ENCODE measurements at places on chromosomes 2 and 18. TPM values are rescaled to one million over a fixed set of nuclear protein-coding genes. Genes with fewer than 3 reads are reported as not detected.

DNA sequence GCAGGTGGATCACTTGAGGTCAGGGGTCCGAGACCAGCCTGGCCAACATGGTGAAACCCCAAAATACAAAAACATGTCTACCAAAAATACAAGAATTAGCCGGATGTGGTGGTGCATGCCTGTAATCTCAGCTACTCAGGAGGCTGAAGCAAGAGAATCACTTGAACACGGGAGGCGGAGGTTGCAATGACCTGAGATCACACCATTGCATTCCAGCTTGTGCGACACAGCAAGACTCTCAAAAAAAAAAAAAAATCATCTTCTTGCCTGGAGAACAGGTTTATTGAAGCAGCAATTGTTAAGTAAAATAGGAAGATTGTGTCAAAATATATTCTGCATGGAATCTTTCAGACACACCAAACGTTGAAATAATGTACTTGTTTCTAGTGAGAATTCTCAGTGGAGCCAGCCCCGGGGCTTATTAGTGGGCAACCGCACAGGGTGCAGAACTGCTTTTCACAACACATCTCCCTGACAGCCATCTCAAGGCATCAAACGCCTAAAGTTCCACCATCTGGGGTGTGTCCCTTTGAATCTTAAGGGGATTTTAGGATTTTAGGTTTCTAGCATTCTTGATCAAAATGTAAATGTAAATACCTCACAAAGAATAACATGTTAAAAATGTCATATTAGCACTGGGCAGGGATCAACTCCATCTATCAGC is 28.6 kb upstream of the PPP4R1 start:
- DNase-seq: no peak

DNA sequence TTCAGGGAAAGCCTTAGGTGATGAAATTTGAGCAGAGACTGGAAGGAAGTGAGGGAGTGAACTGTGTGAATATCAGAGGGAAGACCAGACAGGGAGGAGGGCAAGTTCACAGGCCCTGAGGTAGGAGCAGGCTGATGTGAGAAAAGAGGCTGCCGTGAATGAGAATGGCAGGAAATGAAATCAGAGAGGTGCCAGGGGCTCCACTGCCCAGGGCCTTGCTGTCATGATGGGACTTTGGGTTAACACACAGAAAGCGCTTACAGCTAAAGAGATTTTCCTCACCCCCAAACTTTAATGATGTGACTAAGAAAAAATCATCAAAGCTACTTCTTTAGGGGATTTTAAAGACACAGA is 53.8 kb downstream of the MARCHF4 start:
- no peak for DNase-seq

DNA sequence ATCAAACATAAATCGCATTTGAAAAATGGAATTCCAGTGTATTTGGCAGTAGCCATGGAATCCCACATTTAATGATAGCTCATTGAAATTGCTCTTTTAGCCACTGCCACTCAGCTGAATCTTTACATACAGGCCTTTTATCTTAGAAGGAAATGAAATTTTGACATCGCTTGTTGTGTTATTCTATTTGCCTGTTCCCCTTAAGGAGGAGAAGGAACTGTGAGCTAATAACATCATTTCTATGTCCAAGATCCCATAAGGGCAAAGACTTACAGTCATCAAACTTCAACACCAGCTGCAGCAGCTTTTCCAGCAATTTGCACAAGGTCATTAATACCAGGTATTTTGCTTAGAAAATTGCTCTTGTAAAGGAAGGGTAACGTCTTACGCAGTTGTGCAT is 6.0 kb upstream of the PDCL3 start:
- DNase-seq: no peak

DNA sequence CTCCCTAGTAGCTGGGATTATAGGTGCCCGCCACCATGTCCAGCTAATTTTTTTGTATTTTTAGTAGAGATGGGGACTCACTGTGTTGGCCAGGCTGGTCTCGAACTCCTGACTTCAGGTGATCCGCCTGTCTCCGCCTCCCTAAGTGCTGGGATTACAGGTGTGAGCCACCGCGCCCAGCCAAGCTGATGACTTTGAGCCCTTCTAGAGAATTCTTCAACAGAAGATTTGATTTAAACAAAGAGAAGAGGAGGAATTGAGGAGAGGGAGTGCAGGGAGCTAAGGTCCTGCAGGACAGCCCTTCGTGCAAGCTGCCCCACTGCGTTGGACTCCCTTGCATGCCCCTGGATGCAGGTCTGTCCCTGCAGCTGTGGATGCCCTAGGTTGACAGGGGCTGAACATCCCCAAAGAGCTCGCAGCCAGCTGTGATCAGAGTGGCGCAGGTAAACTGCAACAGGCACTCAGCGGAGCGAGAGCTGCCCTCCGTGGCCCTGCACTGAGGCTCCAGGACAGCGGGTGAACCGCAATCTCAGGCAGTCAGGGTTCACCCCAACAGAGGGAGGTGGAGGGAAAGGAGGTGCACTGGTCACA is 13.7 kb downstream of the ADRA2B start:
- DNase-seq: no peak

- DNase-seq: no peak
These were observed 28.0 kb upstream of the LMAN1 start for GRCh38 chr18:59386909-59387686.

DNA sequence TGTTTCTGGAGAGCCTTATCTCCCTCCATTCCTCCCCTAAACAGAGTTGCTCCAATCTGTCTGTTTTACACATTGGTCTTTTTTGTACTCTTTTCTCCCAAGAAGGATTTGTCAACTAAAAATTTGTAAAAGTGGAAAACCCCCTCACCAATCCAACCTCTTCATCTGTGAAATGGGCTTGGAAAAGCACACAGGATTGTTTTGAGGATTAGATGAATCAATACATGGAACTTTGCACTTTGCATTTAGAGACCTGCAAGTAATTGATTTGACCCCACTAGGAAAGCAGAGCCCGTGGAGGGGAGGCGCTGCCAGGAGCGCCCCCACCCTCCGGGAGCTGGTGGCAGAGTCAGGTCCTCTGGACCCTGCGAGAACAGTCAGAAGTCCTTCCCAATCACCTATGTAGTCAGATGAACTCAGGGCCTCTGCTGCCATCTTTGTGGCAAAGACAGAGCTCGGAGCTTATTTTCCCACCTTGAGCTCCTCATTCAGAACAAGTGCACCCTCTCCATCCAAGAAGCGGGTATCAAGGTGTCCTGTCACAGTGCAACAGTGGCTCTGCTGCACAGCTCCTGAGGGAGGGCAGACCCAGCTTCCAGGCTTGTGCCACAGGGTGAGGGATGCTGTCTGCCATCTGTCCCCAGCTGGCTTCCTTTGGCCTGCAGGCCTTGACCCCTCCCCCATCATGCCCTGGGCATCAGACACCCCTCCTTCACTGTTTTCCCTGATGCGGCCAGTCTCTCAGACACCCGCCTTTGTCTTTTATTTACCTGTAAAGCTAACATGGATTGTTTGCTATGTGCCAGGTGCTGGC is 1.7 kb upstream of the TMEM185B start:
- DNase-seq: no peak

The PGAP1 gene
- total RNA-seq: 2.3 TPM

- no peak for DNase-seq
These were observed 40.0 kb upstream of the ITGA6 start for GRCh38 chr2:172387361-172387760.
